Heart left ventricle (tissue), 16 donors: ENCODE measurements at places on chromosomes 2 and 18. TPM values are rescaled to one million over a fixed set of nuclear protein-coding genes. Genes with fewer than 3 reads are reported as not detected.

- no peak for DNase-seq
These were observed 7.2 kb downstream of the SLC30A6 start for GRCh38 chr2:32172870-32173269.

GRCh38 chr18:36623681-36624190 is 205.1 kb downstream of the TPGS2 start:
- no peak for DNase-seq

DNA sequence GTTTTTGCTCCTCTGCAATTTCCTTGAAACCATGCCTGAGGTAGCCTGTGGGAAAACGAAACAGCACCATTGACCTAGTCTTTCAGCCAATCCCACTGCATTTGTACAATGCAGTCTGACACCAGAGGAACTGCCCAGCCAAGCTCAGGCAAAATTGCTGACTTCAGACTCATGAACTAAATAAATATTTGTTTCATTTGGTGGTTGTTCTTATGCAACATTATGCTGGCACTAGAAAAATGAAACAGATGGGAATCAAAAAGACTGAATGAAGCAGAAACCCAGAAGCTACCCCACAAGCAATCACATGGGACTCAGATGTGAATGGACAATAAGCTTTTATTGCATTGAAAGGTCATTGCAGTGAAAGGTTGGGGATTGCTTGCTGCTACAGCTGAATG is 1.7 kb downstream of the NAT8 start:
- DNase-seq = no peak

DNA sequence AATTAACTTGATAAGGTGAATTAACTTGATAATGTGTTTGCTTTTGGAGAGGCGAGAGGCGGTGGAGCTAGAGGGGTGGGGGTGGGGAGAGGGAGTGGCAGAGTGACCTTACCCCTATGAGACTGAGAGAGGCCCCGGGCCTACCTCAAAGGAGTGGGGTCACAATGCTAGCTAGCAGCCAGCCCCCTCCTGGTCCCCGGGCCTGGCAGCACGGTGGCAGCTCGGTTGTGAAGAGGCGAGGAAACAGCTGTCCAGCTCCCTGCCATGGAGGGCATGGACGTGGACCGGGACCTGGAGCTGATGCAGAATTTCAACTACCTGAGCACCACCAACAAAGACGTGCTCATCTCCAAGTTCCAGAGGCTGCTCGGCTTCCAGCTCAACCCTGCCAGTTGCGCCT is 123.9 kb downstream of the RGPD3 start:
- no peak for DNase-seq

WDR43 gene
- 20.6 TPM for polyA plus RNA-seq

ASB18 gene
- polyA plus RNA-seq = 6.2 TPM

GRCh38 chr2:138829326-138829919 is 49.2 kb upstream of the NXPH2 start:
- DNase-seq = peak; percentile 43

ALK gene
- polyA plus RNA-seq = not detected

DNA sequence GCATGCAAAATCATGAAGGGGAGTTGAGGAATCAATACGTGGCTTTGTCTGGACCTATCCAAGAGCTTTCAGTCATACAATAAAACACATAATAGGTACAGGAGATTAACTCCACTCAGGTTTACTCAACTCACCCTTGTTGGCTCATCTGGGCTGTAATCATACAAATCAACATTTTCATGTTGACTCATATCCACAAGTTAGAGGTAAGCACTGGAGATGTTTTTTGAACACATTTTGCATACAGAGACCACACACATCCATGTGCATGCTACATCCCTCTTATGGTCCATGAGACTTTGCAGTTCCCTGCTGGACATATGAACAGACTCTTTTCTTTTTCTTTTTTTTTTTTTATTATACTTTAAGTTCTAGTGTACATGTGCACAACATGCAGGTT is 336.9 kb upstream of the PIK3C3 start:
- DNase-seq = no peak

DNA sequence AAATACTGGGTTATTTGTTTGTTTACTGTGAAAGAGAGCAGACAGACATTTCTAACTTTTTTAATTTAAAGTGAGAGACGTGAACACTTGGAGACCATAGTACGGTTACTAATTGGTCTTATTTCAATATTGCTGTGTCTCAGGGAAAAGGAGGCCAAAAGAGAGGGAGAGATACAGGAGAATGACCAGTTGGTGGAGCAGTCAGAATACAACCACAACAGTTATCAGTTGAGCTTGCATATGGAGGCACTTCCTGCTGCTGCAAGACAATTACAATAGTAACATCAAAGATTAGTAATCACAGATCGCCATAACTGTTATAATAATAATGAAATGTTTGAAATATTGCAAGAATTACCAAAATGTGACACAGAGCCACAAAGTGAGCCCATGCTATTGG is 58.2 kb downstream of the TWSG1 start:
- no peak for DNase-seq

DNA sequence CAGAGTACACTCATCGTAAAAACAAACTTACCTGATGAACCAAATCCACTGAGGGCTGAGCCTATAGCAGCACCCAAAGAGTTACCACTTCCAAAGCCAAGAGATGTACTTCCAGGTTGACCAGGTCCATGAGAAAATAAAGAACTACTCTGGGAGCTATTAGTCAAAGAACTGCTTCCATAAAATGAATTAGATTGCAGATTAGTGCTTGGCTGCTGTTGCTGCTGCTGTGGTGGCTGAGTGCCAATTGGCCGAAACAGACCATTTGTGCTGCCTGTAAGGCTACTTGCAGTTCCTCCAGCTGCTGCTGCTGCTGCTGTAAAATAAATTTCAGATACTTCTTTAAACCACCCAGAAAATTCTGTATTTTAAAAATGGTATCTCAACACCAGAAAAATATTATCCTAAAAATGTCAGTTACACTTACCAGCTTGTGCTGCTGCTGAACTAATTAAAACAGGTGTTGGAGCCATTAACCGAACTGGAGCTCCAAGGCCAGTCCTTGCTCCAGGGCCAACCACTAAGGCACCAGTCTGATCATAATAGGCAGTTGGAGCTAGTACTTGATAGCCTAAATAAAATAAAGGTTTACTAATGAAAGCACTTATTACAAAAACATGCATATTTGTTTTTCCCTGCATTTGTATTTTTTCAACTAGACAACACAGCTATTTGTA is 58.1 kb upstream of the SDC1 start:
- peak; percentile 74 for DNase-seq

DNA sequence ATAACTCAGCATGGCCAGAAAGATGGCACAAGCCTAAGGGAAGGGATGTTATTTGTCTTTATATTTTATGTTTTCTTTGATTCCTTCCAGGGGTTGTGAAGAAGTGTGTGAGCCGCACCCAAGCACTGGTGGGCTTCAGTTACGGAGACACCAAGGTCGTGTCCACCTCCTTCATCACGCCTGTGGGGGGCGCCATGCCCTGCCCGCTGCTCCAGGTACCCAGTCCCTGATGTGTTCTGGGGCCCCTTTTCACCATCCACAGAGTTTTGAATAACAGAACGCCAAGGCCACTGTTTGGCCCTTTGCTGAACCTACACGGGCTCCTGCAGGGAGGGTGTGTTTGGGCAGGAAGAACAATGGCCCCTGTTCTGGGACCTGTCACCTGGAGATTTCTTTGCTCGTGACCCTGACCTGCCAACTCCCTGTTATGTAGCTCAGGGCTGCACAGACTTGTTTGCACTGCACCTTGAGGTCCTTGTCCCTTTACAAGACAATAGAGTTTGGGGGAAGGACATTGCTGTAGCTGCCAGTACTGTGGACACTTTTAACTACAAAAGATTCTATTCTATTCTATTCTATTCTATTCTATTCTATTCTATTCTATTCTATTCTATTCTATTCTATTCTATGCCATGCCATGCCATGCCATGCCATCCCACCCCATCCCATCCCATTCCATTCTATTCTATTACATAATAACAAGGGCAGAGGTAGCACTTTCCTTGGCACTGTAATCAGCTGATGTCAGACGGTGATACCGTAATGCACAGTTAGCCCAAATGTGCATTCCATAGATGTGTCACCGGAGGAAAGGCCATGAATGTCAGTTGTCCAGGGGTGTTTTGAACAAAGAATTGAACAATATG is 48.2 kb upstream of the CNGA3 start:
- DNase-seq = no peak

DNA sequence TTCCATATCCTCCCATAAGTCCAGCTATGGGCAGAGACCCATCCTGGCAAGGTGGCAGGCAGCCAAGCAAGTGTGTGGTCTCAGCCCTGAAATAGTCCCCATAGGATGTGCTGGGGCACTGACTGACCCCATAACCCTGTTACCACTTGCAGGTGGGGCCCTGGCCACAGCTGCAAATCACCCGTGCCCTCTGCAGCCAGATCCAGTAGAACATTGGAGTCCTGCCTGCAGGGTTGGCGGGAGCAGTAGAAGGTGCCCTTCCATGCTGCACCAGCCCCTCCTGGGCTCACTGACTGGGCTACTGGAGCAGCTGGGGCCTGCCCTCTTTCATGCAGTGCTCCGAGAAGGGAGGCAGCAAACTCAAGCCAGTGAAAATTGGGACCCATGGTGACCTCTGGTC is 112.6 kb upstream of the MCFD2 start:
- DNase-seq = peak; percentile 82

- DNase-seq = no peak
These were observed 16.1 kb downstream of the KCNE4 start for GRCh38 chr2:223068071-223068470.

- no peak for DNase-seq
These were observed 16.4 kb upstream of the FBLN7 start for GRCh38 chr2:112121682-112122254.

KCNG2 gene
- not detected for polyA plus RNA-seq

DNA sequence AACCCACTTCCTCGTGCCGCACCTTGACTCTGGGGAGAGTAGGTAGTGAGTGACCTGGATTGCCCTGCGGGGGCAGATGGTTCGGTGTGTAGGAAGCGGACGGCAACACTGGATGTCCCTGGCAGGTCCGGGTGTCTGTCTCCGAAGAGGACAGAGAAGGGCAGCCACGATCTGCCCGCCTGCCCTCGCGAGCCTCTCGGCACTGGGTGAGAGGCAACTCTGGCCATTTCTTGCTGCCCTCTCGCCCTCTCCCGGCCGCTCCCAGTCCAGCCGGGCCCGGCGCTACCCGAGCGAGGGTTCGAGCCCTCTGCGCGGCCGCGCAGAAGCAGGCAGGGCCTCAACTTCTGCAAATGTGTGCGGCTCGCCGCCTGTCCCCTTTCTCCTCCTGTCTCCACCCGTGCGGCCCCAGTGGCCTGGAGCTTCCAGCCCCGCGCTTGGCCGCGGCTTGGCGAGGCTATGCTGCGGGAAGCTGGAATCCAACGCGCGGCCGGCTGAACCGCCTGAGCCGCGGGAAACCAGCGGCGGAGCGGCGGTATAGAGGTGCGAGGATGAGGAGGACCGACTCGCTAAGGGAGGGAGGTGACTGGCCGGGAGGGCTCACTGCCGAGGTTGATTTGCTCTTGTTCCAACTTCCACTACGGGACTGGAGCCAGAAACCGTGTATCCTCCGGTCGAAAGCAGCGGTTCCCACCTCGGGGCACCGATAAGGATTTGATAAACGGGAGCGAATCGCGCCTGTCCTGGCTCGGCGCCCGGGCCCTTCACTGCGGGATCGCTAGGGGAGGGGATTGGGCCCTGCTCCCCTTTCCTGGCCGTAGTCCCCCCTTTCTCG is 1.5 kb downstream of the EPAS1 start:
- peak; percentile 77 for DNase-seq

TMEM169 gene
- 0.15 TPM for polyA plus RNA-seq

SCG2 gene
- 0.08 TPM for polyA plus RNA-seq

ZC3H6 gene
- 1.5 TPM for polyA plus RNA-seq

TTN gene
- 136 TPM for polyA plus RNA-seq

- DNase-seq = no peak
These were observed 96.2 kb upstream of the SNTG2 start for GRCh38 chr2:854460-854859.

GRCh38 chr2:134360745-134361487 is 107.0 kb downstream of the MGAT5 start:
- DNase-seq = no peak

- DNase-seq = no peak
These were observed 93.6 kb upstream of the TWIST2 start for GRCh38 chr2:238754259-238754658.

DNA sequence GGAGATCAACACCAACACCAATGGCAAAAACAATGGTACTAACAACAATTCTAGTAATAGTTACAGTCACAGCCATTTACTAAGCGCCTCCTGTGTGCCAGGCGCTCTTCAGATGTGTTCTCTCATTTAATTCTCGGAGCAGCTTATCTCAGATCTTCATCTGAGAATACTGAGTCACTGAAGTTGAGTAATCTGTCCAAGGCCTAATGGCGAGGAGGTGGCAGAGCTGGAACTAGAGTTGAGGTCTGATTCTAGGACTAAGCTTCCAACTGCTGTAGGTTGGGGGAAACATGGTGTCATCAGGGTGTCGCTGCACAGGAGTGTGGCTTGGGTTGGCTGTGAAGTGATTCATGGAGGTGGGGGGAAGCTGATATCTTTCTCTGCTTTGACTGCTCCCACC is 156.1 kb downstream of the DYSF start:
- DNase-seq = peak; percentile 5

- DNase-seq = no peak
These were observed 1304.4 kb upstream of the ACVR2A start for GRCh38 chr2:146540271-146540932.

DNA sequence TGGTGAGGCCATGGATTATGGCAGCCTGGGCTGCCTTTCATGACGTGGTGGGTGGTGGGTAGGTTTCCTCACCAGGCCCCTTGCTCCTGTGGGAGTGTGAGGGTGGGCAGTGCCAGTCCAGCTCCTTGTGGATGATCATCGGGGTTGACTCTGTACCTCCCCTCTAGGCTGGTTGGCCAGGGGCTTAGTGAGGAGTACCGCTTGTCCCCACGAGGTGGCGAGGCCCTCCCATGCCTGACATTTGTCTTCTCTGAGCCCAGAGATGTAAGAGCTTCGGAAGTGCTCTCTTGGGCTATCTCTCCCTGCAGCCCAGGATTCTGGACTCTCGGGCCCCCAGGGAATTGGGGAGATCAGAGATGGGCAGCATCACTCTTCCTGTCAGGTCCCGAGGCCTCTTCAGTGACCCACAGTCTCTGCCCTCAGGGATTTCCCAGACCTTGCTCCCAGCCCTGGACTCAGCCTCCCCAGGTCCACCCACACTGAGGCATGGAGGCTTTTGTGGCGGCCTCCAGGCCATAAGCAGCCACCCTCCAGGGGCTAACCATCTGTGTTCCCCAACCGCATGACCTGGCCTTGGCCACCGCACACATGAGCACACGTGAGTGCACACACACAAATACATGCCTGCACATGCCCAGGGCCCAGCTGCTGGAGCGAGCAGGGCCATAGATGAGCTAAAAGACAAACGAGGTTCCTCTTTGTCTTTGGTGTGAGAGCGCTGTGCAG is 6.5 kb downstream of the SPR start:
- DNase-seq = no peak

CCDC74A gene
- polyA plus RNA-seq = 1.1 TPM

RUFY4 gene
- not detected for polyA plus RNA-seq

DNA sequence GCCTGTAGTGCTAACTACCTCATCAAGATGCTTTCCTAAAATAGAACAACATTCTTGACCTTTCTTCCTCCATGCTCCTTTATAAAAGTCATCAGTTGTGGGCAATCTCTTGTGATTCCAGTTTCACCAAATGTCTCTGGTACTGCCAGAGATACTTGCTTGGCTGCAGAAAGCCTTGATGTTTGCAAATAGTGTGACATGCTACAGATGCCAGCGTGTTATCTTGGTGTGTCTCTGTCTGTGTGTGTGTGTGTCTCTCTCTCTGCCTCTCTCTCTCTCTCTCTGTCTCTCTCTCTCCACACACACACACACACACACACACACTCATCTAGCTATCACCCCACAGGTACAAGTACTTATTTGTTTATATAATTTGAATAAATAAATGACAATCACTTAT is 146.9 kb downstream of the CCDC102B start:
- DNase-seq = no peak

- no peak for DNase-seq
These were observed 69.7 kb upstream of the NRP2 start for GRCh38 chr2:205612636-205613035.
